ENCODE measurements at places on chromosomes 4 and X.

- no peak for DNase-seq
These were observed 52.1 kb downstream of the CFAP299 start for GRCh38 chr4:80387390-80388283.

- peak; percentile 18 for DNase-seq
These were observed 69.8 kb downstream of the RBM47 start for GRCh38 chr4:40559585-40560465.

GRCh38 chrX:118714521-118714920 lies 12.9 kb upstream of the IL13RA1 start:
- no peak for DNase-seq

GRCh38 chr4:170581322-170581721 lies 491.6 kb upstream of the AADAT start:
- DNase-seq, result no peak

GRCh38 chr4:107071108-107071507 lies 35.0 kb upstream of the DKK2 start:
- no peak for DNase-seq

- no peak for DNase-seq
These were observed 1.2 kb downstream of the HMGB3 start for GRCh38 chrX:150984169-150984824.

GRCh38 chr4:86223472-86223871 lies 136.4 kb downstream of the MAPK10 start:
- peak; percentile 57 for DNase-seq

- DNase-seq, result no peak
These were observed 58.1 kb downstream of the ZFYVE28 start for GRCh38 chr4:2360396-2360730.

GRCh38 chr4:7105276-7105675 lies 37.4 kb upstream of the GRPEL1 start:
- DNase-seq, result no peak

- DNase-seq, result no peak
These were observed 1451.0 kb upstream of the IGFBP7 start for GRCh38 chr4:58561170-58561569.

DNA sequence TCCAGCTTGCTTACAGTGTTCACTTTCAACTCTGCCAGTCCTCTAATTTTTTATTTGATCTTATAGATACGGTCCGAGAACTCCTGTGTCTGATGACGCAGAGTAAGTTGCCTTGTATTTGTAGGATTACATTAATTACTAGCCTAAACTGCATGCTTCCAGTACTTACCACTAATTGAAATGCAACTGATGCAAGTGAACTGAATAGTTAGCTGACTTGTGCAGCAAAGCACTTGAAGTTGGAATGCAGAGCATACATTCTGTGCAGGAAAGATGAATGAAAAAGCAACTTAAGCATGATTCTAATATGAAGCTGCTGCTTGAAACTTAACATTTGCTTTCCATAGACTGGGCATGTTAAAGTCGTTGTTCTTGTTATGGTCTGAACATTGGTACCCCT lies 100.9 kb downstream of the LIMCH1 start:
- DNase-seq, result no peak

All from AML-193 (cell line).